CD4-positive, CD25-positive, alpha-beta regulatory T cell (primary cell): ENCODE measurements at places on chromosomes 3 and 15. TPM values are rescaled to one million over a fixed set of nuclear protein-coding genes. Genes with fewer than 3 reads are reported as not detected.
A peak's percentile ranks its signal among the peaks of the same experiment; 100 is the strongest.

Gene SAMD7
- not detected for total RNA-seq

DNA sequence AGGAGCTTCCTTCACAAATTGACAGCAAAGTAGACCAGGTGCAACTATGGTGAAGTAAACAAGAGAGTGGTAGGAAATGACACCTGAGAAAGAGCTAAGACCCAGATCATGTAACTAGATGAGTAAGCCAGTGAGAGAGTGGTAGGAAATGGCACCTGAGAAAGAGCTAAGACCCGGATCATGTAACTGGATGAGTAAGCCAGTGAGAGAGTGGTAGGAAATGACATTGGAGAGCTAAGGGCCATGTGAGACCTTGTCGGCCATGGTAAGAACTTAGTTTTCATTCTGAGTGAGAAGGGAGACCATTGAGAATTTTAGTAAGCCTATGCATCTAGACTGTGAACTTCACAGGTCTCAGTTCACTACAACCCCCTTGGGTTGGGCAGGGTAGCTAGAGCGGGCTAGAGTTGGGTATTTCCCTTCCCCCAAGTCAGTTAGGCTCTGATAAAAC is 5.4 kb upstream of the SENP7 start:
- DNase-seq, result peak; percentile 29

Gene ADPRH
- 6.6 TPM for total RNA-seq

- DNase-seq, result peak; percentile 83
Observed at GRCh38 chr15:91529534-91529933, 324.0 kb upstream of the SLCO3A1 start.

Gene PTPRG
- total RNA-seq, result not detected

DNA sequence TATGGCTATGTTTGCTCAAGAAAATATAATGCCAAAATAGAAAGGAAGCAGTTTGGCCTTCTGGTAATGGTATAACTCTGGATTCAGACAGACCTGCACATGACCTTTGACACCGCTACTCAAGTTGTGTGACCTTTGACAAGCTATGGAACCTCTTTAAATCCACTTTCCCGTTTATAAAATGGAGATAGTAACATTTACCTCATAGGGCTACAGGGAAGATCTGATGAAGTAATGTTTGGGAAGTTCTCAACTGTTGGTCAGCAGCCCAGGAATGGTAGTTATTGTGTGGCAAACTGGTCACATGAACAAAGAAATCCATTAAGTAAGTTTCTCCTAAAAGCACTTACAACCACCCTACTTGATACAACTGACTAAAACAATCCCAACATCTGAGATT is 95.1 kb upstream of the PHLDB2 start:
- DNase-seq, result no peak
